Activated CD4-positive, alpha-beta T cell treated with anti-CD3 and anti-CD28 coated beads for 24 hours (primary cell): ENCODE measurements at places on chromosomes 12 and 14.

DNA sequence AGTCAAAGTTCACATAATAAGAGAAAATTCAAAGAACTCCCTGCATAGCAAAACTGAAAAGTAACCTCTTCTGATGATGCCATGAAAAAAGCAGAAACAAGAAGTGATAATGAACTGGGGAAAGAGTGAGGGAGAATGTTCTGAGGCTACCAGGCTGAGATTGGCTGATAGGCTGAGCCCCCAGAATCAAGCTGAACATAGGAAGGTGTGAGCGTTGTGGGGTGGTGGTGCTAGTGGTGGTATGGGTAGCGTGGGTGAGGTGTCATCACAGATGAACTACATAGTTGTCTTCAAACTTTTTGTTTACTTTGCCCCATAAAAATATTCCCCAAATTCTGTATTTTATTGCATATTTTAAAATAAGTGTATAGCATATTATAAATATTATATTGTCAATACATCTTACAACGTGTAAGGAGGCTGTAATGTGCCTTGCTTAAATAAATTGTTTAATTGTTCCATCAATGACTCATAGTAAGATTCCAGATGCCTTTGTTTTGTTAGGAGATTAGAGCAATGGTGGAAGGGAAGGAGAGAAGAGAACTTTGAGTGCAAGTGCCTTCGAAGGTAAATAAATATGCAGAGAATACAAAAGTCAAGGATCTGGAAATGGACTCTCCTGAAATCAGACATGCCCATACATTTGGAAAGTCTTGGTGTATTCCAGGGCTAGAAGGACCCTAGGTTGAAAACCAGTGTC lies 15.8 kb upstream of the CFAP54 start:
- DNase-seq = no peak

GRCh38 chr14:102870994-102871831 lies 51.2 kb upstream of the AMN start:
- no peak for DNase-seq

- no peak for DNase-seq
These were observed 139.7 kb downstream of the TTLL5 start for GRCh38 chr14:75800792-75801191.

DNA sequence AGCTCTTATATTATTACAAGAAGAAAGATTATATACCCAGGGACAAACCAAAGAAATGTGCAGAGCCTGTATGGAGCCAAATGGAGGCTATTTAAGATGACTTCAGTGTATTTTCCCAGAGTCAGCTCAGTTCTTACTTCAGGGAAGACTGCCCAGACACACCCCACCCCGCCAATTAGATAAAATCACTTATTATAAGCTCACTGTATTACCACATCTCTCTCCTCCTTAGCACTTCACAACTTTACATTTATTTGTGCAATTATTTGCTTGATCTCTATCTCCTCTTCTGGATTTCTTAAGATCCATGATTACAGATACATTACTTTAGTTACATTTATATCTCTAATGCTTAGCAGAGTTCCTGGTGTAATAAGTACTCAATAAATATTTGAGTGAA lies 24.7 kb upstream of the WDR89 start:
- DNase-seq = no peak

- no peak for DNase-seq
These were observed 134.7 kb downstream of the FGD4 start for GRCh38 chr12:32533971-32534590.

DNA sequence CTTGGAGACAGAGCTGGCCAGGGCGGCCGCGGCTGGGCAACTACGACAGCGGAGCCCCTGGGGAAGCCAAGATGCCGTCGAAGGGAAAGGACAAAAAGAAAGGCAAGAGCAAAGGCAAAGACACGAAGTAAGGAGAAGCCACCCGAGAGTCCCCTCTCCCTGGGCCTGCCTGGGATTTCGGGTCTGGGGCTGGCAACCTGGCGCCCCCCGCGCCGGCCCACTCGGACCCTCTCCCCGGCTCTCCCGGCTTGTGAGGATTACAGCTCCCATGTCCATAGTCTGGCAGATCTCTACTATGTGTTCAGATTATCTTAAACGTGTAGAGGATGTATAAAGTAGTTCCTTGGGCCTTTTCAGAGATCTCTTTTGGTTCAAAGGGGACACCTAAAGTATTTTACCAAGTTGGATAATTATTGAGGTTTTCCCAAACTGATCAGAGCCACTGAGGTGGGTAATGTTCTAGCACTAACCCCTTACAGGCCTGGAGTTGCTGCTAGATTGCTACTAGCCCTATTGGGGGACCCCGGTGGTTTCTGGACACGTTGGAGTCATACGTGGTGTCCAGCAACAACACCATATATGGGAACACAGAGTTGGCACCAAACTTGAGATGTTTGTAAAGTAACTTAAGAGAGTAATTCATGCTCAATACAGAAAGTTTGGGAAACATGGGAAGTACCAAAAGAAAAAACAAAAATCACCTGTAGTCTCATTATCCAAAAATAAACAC lies 424 bp downstream of the BBOF1 start:
- no peak for DNase-seq

DNA sequence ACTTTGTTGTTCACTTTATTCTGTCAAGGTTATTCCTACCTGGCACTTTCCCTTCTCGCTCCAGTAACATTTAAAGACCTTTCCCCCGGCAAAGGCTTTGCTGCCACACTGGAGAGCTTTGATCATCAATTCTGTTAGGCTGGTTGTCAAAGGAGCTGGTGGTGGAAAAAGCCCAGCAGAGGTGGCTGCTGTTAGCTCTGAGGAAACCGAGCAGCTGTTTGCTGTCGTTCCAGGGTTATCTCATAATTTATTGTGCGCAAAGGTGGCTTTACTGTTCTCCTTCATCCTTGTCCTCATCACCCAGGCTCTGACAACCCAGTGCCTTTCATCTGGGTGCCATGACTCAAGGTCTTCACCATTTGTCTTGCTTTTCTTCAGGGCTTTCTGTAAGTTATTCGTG lies 38.2 kb upstream of the CRADD start:
- no peak for DNase-seq

GRCh38 chr12:50936821-50937530 lies 15.4 kb upstream of the HIGD1C start:
- DNase-seq = no peak

- DNase-seq = no peak
These were observed 83.1 kb downstream of the ARL6IP4 start for GRCh38 chr12:123063535-123063934.

GRCh38 chr12:124264089-124264795 lies 30.7 kb upstream of the RFLNA start:
- DNase-seq = no peak

- DNase-seq = no peak
These were observed 4.6 kb downstream of the TCP11L2 start for GRCh38 chr12:106307181-106307580.

GRCh38 chr12:33672836-33673577 lies 233.4 kb upstream of the SYT10 start:
- no peak for DNase-seq

GRCh38 chr14:58566979-58567378 lies 70.8 kb upstream of the DACT1 start:
- DNase-seq = no peak

GRCh38 chr12:6751767-6752166 lies 1.2 kb downstream of the MLF2 start:
- no peak for DNase-seq

GRCh38 chr12:57735198-57735855 lies 3.2 kb downstream of the AGAP2 start:
- DNase-seq = no peak

GRCh38 chr12:50224026-50224692 lies 57.0 kb upstream of the CERS5 start:
- DNase-seq = no peak
